Midbrain (tissue), 1 donor: ENCODE measurements at places on chromosomes 3 and 15.

- no peak for DNase-seq
Observed at GRCh38 chr3:55474213-55474632, 12.9 kb downstream of the WNT5A start.

DNA sequence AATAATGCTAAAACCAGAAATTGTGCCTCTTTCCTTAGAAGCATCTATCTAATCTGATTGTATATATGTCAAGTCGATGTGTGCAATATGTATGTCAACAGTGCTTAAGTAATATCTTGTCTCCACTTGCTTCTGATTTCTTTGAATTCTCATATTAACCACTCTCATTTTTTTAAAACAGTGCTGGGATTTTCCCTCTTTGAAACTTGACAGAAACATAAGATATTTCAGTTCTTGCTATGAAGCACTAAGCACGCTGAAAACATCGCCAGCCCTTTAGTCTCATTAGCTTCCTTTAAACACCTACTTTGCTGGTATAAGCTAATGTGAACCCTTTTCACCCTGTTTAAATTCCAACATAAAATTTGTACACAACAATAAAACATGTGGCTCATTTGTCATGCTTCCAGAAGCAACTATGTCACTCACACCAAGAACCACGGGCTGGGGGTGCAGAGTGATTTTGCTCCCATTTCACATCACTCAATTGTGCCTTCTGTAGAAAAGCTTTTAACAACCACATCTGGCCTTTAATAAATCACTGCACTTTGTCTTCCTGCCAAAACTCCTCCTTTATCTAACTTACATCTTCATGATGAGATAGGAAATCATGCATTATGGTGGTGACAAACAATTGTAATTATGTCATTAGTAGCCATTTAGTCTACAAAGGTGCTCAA, 185.2 kb downstream of the FOXP1 start:
- no peak for DNase-seq

GRCh38 chr3:196643201-196643749, 3.8 kb downstream of the NRROS start:
- no peak for DNase-seq

- peak; percentile 79 for DNase-seq
Observed at GRCh38 chr3:186220911-186221645, 112.2 kb upstream of the ETV5 start.

DNA sequence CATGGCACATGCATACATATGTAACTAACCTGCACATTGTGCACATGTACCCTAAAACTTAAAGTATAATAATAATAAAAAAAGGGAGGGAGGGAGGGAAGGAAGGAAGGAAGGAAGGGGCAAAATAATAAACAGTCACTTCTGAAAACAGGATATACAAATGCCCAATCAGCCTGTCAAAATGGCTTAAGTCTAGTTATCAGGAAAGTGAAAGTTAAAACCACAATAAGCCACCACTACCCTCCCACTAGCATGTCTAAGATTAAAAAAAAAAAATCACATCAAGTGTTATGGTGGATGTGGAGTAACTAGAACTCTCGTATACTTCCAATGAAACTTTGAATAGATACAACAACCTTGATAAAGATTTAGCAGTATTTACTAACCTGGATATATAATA, 145.6 kb upstream of the GMNC start:
- DNase-seq, result no peak

- DNase-seq, result no peak
Observed at GRCh38 chr3:73500321-73500720, 124.4 kb downstream of the PDZRN3 start.

- DNase-seq, result no peak
Observed at GRCh38 chr3:185959609-185960521, 22.1 kb upstream of the TRA2B start.

GRCh38 chr3:134874737-134875413, 79.8 kb downstream of the EPHB1 start:
- DNase-seq, result no peak

DNA sequence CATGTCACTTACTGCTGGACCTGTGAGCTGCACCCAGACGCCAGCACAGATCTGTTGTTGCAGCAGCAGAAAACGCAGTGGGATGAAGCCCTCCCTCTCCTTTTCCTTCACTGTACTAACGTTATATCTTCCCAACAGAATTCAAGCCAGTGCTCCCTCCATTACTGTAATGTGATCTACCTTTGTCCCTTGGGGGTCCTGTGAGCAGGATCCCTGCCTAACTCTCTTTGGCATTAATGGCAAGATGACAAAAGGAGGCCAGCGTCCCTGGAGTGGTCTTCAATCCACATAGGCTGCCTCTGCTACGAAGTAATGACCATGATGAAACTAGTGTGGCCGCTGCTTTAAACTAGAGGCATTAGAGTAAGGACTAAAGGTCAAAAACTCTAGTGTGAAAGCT, 69.3 kb upstream of the SOX14 start:
- no peak for DNase-seq

- DNase-seq, result peak; percentile 16
Observed at GRCh38 chr3:12046406-12046805, 42.2 kb downstream of the SYN2 start.

DNA sequence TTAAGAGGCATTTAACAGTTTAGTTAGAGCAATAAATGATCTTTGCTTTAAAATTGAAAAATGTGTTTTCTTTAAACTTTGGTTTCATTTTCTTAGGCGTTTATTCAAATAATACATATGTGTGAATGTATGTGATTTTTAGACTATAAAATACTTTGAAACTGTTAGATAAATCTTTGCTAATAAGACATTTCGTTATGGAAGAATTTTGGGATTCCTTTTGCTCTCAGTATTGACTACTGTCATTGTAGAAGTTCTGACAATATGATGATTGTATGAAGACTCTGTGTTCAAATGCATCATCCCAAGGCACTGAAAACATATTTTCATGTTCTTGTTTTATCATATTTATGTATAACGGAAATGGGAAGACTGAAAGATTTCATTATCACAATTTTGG, 43.8 kb upstream of the GOLGA8A start:
- DNase-seq, result no peak
